Spleen (tissue), 13 donors: ENCODE measurements at places on chromosomes 4 and X. TPM values are rescaled to one million over a fixed set of nuclear protein-coding genes. Genes with fewer than 3 reads are reported as not detected.
A peak's percentile ranks its signal among the peaks of the same experiment; 100 is the strongest.

GRCh38 chrX:38660395-38661102, 99.2 kb downstream of the TSPAN7 start:
- no peak for DNase-seq

CXCL13 gene
- 739 TPM for total RNA-seq

GRCh38 chr4:184896868-184897715, 71.3 kb upstream of the ACSL1 start:
- DNase-seq, result peak; percentile 80

GRCh38 chr4:828641-829271, 2.8 kb upstream of the CPLX1 start:
- peak; percentile 71 for DNase-seq

DNA sequence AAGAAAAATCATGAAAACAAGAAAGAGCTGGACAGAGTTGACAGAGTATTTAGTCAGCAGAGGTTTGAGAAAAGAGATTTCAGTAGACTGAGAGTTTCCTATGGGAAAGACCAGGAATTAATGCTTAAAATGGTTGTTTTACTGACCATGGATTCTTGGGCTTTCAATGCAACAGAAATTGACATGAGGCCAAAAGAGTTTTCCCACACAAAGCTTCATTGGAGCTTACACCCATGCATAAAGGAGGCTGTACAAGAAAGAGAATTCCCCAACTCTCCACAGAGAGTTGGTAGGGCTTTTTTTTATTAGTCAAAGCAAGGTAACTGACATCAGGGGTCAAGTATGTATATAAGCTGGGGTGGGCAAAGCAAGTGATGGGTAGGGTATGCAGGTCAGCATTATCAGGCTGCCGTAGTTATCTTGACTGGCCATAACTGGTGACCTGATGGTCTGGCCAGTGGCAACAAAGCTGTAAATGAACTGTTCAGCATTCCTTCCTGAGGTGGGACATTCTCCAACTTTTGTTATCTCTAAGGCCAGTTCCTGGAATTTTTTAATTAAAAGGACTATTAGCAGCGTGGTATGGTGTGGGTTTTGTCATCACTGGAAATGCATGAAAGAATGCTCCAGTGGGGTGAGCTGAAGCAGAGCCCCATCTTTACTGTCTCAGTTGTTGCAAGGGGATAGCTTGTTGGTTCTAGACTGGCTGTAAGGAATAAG, 117.0 kb downstream of the ADAM29 start:
- DNase-seq, result no peak

FAAH2 gene
- total RNA-seq, result 2.1 TPM

PNCK gene
- total RNA-seq, result 1.0 TPM

DNA sequence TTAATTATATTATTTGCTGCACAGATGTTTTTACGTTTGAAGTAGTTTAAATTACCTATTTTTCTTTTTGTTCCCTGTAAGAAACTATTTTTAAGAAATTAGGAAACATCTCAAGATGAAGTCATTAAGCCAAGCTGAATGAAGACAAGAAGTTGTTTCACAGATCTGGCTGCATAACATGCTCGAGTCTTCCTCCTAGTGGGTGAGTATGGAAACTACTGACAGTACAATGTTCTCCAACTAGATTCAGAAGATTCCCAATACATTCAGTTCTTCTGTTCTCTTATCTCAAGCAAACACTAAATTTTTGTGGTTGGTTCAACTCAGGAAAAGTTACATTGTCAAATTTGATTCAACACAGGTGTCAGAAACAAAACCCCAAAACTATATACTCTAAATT, 256.8 kb upstream of the VCX start:
- no peak for DNase-seq
